Hematopoietic multipotent progenitor cell treated with erythropoietin and hydrocortisone succinate and interleukin-3 and kit ligand, for 4 days (in vitro differentiated cells): ENCODE measurements at places on chromosomes 3 and 15.

- no peak for DNase-seq
These were observed 5.6 kb downstream of the CHRNA3 start for GRCh38 chr15:78615151-78615589.

DNA sequence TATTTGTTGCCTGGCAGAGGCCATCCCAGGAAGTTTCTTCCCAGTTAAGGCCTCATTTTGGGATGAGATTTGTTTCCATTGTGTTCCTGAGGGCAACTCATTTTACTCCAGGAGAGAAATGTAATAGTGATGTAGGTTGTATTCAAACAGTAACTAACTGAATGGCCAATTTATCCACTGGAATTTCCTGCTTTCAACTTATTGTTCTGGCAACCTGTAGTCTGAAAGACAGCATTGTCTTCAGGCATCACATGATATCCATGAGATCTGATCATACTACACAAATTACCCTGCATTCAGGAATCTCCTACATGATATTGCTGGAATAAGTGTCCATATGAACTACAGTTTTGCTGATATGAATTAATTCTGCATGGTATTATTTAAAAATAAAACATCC lies 79.5 kb upstream of the FGF7 start:
- no peak for DNase-seq

GRCh38 chr15:88792342-88793282 lies 10.6 kb upstream of the ACAN start:
- no peak for DNase-seq

GRCh38 chr3:195899701-195900435 lies 8.5 kb downstream of the TNK2 start:
- DNase-seq, result no peak

GRCh38 chr15:42070976-42071350 lies 23.4 kb downstream of the PLA2G4D start:
- peak; percentile 22 for DNase-seq

GRCh38 chr3:128079823-128080222 lies 27.6 kb downstream of the SEC61A1 start:
- DNase-seq, result no peak

DNA sequence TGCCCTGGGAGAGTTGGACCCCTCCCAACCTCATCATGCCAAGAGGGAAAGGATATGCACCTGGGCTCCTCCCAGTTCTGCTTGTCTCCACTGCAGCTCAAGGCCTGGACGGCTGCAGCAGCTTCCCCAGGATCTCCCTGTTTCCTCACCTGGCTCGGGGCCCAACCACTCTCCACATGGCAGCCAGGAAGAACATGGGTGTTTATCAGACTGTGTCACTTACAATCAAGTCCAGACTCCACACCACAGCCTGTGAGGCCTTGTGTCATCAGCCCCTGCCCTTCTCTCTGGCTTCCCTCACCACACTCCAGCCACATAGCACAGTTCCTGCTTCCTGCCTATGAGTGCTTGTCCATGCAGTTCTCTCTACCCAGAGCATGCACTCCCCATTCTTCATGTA lies 534.4 kb downstream of the EPHB1 start:
- DNase-seq, result peak; percentile 49

GRCh38 chr3:52237006-52237656 lies 1.8 kb downstream of the TWF2 start:
- no peak for DNase-seq

- DNase-seq, result no peak
These were observed 49.1 kb upstream of the TLE3 start for GRCh38 chr15:70146771-70147170.

DNA sequence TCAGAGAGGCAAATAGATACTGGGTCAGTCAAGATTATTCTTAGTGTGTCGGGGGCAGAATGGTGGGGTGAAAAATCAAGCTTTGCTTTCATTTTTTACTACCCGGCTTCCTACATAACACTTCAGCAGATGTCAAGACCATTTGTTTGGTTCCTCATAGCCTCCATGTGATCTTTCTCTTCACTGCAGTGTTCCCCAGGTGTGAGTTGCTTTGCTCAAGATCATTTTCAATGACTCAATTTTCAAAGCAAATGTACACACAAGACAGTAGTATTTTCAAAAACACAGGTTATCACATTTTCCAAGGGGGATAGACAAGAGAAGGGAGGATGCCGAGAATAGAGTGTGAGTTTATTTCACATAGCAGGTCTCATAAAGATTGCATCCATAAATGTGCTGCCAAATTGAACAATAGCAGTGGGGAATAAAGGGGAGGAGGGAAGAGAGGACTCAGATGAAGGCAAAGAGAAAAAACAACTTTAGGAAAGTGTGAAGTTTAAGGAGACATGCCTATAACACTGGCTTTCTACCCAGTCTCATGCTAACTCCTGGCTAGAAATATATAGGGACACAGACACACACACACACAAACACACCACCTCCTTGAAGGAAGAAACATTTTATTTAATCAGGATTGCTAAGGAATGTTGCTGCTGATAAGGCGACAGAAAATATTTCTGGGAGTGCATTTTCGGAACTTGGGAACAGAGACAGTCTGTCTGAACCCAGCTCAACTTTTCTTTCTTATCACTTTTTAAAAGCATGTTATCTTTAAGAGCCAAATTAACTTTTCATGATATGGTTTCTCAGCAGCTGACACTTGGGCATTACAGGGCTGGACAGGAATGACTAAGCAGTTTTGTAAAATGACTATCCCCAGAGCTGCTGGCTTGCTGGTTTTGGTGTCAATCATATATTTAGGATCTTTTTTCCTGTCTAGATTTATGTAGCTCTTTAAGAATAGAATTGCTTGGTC lies 402.4 kb downstream of the RBMS3 start:
- peak; percentile 82 for DNase-seq

- DNase-seq, result peak; percentile 81
These were observed 68.0 kb upstream of the XCR1 start for GRCh38 chr3:46095307-46095706.

- no peak for DNase-seq
These were observed 155.8 kb downstream of the NR1D2 start for GRCh38 chr3:24100696-24101402.

GRCh38 chr15:53108319-53108718 lies 318.2 kb upstream of the ONECUT1 start:
- DNase-seq, result no peak

GRCh38 chr3:40765884-40766283 lies 241.1 kb downstream of the ZNF621 start:
- no peak for DNase-seq

GRCh38 chr15:36936613-36937012 lies 163.7 kb downstream of the MEIS2 start:
- no peak for DNase-seq

GRCh38 chr3:195872800-195873199 lies 35.6 kb downstream of the TNK2 start:
- DNase-seq, result no peak

DNA sequence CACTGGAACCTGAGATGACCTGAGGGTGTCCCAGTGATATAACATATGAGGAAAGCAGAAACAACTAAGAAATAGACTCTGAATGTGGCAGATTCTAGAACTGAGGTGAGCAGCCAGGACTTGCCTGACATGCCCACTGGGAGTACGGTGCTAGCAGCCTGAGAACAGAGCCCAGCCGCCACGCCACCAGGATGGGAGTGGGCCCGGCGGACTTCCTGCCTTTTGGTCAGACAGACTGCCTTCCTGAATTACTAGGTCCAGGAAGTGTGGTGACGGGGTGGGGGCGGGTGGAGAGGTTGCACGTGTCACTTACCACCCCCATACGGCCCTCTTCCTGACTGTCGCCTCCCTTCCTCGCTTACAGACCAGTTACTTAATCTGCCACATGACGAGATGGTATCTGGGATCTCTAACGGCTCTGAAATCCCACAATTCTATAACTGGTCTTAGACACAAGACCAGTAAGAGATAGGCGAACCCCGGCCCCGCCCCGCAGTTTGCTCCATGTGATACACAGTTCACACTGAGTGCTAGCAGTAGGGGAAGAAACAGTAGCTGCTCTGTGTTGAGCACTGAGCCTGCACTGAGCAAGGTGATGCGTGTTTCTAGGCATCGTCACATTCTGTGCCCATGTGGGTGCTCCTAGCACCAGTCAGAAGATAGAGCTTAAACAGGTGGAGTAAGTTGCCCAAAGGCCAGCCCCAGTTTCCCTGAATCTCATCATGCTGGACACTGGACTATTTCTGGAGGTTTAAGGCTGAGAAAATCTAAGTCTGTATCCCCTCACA lies 95.7 kb downstream of the CPN2 start:
- DNase-seq, result peak; percentile 100

GRCh38 chr3:154517404-154517803 lies 87.4 kb upstream of the GPR149 start:
- no peak for DNase-seq

DNA sequence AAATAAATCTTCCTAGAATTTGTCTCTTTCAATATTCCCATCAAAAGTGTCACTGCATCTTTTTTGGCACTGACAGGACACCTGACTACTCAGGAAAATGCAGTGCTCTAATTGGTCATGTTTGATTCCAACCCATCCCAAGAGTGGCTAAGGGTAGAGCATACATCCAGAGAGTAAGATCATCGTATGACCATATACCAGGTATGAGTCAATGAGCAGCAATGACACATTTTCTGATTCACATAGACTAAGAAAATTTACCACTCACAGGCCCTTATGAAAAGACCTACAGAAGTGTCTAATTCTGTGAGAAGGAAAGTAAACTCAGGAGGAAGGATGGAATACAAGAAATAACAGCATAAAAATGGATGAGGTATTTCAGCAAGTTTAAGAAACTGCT lies 434.2 kb downstream of the ZIC1 start:
- no peak for DNase-seq

GRCh38 chr15:75597667-75598341 lies 18.7 kb upstream of the PTPN9 start:
- peak; percentile 84 for DNase-seq

DNA sequence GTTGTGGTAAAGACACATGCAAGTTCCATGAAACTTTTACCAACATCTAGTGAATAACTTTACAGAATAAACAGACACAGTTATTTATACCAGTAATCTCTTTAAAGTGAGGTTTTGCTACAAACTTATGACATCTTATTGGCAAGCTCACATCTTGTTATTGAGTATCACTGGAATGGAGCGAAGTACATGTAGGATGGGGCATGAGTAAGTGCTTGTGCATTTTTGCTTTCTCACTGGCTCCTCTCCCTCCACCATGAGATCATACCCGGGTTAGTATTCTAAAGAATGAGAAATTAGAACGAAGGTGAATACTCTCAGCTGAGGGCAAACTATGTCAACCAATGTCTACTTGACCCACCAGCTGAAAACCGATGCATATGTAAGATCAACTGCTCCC lies 193.3 kb upstream of the ZNF717 start:
- DNase-seq, result no peak

- DNase-seq, result peak; percentile 13
These were observed 659.3 kb downstream of the NAALADL2 start for GRCh38 chr3:175518459-175518858.

- DNase-seq, result peak; percentile 56
These were observed 600.5 kb downstream of the EDEM1 start for GRCh38 chr3:5787861-5788488.

DNA sequence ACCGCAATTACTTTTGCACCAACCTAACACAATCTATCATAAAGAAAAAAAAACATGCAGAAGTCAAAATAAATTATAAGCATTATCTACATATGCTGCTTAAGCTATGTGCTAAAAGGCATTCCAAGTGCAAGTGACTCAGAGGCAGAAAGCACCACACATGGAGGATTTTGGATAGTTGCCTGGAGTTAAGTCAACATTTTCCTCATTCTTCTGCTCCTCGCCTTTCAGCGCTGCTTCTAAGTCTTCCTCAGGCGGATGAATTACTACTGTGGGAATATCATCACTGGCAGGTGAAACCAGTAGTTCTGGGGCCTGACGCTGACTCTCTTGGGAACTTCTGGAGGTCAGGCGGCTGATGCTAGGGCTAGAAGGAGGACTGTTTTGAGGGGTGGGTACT lies 53.1 kb downstream of the SLC4A7 start:
- no peak for DNase-seq

DNA sequence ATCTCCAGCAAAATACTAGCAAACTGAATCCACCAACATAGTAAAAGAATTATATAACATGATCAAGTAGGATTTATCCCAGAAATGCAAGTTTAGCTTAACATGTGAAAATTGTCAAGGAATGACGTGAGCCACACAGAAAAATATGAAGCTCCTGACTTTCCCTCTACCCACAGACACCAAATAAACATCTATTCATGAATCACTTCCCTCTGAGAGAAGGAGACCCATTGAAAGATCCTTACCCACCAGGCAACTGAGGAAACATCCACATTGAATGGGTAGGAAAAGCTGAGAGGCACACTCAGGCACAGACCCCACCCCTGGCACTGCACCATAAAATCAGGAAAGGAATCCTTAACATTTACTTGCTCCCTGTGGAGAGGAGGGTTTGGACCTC lies 102.2 kb upstream of the MANF start:
- DNase-seq, result no peak

GRCh38 chr3:98809557-98809956 lies 46.4 kb downstream of the ST3GAL6 start:
- no peak for DNase-seq

DNA sequence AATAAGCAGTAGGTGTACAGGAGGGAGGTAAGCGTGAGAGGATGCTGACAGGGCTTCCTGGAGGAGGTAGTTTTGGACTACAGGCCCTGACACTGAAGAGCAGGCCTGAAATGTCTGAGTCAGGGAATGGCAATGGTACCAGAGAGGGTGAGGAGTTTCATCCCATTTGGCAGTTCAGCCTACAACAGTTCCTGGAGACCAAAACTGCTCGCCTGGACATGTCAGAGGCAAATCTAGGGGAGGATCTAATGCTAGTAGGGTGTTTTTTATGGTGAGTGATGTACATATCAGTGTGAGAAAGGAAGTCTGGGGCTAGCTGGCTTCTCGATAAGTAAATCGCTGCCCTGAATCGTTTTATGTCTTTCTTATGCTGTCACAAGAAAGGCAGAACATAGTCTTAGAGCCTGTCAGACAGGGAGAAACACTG lies 13.8 kb upstream of the TNFSF10 start:
- DNase-seq, result peak; percentile 79

DNA sequence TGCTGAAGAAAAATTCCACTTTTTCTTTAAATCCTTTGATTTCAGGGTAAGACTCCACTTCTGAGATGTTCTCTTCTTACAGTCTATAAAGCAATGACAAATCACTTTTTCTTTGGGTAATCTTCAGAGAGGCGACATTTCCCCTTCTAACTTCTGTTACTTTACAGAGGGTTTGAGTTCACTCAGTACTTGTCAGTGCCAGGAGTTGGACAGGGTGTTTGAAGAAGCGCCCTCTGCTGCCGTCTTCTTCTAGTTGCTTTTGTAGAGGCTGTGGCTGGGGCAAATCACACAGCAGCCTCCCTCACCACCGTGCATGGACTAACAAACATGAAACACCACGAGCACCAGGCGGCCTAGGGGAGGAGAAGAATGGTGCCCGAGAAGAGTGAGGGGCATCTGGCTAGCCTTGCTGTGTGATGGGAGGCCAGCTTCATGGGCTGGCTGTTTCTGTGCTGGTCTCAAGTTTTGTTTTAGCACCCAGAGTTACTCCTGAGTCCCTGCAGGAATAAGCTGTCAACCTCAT lies at the start of gene CD80:
CD80 (minus strand) TSS at position 174 of the 523 bp plus-strand sequence. CDS start 1,886 bp downstream, outside the sequence.
- DNase-seq, result peak; percentile 87

GRCh38 chr3:34859746-34860145 lies 779.6 kb upstream of the ARPP21 start:
- no peak for DNase-seq
